ENCODE measurements at places on chromosomes 12 and 14. TPM values are rescaled to one million over a fixed set of nuclear protein-coding genes. Genes with fewer than 3 reads are reported as not detected.

DNA sequence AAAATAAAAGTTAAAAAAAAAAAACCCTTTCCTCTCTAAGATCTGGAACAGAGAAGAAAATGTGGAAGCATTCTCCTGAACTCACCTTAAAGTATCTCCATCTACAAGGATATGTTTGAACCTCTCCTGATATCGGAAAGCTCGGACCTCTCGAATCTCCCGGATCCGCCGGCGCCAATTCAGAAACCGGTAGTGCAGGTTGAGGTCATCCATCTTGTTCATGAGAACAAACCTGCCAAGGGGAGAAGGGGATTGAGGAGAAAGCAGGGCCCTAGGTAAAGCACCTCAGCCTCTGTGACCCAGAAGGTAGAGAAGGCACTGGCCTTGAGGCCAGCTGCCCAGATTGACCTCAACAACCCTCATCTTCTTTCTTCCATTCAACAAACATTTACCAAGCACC lies 2.2 kb downstream of the SPRYD3 start:
- DNase-seq: no peak

DNA sequence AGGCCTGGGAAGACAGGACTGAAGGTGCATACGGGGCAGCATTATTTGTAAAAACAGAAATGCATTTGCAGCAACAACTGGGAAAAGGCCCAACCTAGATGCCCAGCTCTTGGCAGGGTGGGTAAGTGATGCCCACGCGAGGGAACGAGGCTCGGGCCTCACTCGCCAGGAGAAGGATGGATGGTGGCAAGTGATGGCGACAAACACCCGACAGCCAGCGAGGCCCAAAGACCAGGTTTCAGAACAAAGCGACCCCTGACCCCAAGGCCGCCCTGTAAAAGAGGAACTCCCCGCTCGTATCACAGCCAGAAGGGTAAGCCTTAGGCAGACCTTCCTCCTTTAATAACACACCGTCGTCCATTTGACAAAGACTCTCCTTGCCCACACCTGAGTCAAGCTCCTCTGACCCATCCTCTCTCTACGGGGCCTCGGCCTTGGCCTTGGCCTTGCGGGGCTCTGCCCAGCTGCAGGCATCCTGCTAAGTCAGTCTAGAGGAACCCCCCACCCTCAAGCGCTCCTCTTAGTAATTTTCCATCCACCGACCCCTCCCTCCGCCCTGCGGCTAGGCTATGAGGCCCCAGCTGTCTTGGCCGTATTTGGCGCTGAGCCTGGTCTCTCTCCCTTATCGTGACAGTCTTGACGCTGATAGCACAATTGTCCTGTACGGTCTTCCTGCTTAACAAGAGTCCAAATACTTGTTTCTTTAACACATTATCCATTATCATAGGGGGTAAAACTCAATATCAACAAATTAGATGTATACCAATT lies 80.2 kb downstream of the NCOR2 start:
- DNase-seq: no peak

VASH1 gene
- total RNA-seq: 8.0 TPM

PUS7L gene
- 7.4 TPM for total RNA-seq

GRCh38 chr12:52246720-52247621 lies 13.9 kb downstream of the KRT7 start:
- no peak for DNase-seq

- DNase-seq: no peak
Measured at GRCh38 chr12:2919249-2919648, 28.6 kb downstream of the TULP3 start.
